ENCODE measurements at places on chromosomes 4 and X. TPM values are rescaled to one million over a fixed set of nuclear protein-coding genes. Genes with fewer than 3 reads are reported as not detected.
A peak's percentile ranks its signal among the peaks of the same experiment; 100 is the strongest.

DNA sequence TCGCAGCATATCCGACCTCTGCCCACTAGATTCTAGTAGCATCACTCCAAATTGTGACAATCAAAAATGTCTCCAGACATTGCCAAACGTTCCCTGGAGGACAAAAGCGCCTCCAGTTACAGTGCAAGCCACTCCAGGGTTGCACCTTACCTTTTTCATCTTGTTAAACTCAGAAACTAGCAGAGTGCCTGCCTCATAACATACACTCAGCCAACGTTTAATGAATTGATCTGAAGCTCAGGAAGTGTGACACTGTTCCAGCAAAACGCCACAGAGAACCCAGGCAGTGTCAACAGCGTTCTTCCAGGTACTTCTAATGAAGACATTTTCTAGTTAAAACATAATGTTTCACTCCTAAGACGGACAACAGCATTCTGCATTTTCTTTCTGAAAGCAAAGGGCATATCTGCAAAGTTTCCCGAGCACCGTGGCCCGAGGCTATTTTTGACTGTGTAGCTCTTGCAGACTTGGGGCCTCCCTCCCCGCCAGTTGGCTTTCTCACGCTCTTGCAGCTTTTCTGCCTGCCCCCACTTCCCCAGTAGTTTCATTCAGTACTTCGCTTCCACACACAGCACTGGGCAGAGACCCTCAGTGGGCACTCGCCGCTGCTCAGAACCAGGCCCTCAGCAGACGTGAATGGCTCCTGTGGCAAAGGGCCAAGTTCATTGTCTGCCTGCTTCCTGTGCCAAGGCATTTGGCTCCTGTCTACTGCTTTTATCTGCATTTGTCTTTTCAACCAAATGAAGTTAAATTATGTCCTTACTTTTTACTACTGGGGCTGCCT is 133.4 kb upstream of the TTC29 start:
- H3K36me3 ChIP-seq, result no peaks in the 10 kb centered on the region
- peak overlapping the region; percentile 46 for H3K4me3 ChIP-seq
- peak overlapping the region; percentile 48 for H3K27ac ChIP-seq

DNA sequence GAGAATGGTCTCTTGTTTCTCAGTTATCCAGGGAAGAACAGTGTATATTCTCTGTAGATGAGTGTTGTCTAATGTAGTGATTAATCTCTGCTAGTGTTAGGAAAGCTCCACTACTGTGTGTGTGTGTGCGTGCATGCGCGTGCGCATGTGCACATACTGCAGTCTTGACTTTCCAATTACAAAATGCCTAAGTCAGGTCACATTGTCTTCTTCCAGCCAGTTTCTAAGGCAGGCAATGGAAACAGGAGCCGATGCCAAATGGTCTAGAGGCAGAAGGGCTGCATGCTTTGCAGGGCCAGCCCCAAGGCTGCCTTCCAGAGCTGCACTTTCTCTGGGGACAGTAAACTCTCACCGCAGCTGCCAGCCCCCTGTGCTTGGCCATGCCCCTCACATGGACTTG is 30.5 kb upstream of the NAP1L5 start:
- DNase-seq, result peak; percentile 55
- H3K4me3 ChIP-seq, result no peak overlapping the region
- peaks cover 35% of the 10 kb centered on the region for H3K4me1 ChIP-seq
- peak overlapping the region; percentile 34 for H3K27ac ChIP-seq
- peaks cover 91% of the 10 kb centered on the region for H3K36me3 ChIP-seq
- no peaks in the 10 kb centered on the region for H3K27me3 ChIP-seq

DNA sequence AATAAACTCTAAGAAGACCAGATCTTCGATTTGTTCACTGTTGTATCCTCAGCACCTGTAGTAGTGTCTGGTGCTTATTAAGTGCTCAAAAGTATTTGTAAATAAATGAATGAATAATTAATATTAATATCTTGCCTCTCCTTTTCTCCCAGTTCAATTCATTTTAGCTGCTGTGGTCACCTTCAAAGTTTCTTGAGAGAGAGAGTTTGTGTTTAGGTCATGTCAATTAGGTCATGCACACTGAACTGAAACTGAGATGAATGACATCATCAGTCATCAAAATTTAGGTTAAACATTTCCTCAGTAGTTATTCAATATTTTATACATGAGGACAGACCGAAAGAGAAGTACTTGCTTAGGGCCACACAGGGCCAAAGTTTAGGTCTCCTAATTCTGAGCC is 73.5 kb downstream of the ANXA3 start:
- no peak for DNase-seq
- H3K27ac ChIP-seq, result no peak overlapping the region
- H3K27me3 ChIP-seq, result no peaks in the 10 kb centered on the region

- peaks cover 7% of the 10 kb centered on the region for H3K27me3 ChIP-seq
- no peak for DNase-seq
- H3K36me3 ChIP-seq, result no peaks in the 10 kb centered on the region
- no peak overlapping the region for H3K27ac ChIP-seq
Measured at GRCh38 chr4:108109997-108110416, 58.7 kb downstream of the LEF1 start.

DNA sequence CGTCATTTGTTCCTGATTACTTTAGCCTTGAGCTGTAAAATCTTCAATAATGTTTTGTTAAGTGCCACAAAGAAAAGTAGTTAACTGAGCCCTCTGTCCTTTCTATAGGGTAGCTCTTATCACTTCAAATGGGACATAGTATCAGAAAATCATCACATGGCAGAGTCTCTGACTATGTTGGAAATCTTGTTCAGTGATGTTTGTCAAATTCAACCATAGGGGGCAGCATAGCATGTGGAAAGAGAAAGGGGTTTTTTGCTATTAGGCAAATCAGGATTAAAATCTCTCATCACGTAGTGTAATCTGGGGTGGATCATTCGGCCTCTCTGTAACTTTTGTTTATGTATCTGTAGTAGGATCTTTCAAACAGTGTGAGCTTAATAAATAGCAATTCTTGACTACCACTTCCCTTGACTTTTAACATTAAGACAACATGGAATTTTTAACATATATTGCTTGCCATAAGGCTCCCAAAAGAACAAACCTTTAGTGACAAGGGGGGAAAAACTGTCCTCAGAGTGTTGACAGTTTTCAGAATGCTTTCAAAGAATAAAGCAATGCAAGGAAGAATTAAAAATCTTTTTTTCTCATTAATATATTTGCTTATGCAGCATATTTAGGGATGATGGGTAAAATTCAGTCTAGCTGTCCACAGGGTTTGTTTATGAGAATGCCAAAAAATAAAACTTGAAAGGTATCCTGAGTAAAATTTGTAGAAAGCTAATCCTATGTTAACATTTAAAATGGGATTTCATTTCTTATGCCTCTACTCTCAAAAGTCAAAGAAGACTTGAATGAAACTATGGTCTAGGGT is 127.2 kb downstream of the FBXW7 start:
- no peaks in the 10 kb centered on the region for H3K36me3 ChIP-seq
- no peaks in the 10 kb centered on the region for H3K4me1 ChIP-seq
- H3K27ac ChIP-seq, result no peak overlapping the region
- H3K4me3 ChIP-seq, result no peak overlapping the region
- H3K27me3 ChIP-seq, result no peaks in the 10 kb centered on the region

DNA sequence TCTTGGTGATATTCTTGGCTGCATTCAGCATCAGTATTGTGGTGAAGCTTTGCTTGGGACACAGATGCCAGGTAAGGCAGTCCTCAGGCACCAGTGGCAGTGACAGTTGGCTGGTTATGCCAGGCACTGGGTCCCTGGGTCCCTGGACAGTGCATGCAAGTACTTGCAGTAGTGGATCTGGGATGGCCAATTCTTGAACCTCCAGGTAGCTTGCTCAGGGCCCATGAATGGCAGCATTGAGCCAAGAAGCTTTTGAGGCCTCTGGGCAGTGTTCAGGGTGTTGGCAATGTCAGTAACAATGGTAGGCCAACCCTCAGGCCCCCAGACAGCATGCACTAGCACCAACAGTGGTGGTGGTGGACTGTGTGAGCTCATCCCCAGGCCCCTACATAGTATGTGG is 106.8 kb upstream of the ANXA10 start:
- H3K27ac ChIP-seq, result no peak overlapping the region
- H3K4me1 ChIP-seq, result no peaks in the 10 kb centered on the region
- H3K36me3 ChIP-seq, result no peaks in the 10 kb centered on the region
- no peaks in the 10 kb centered on the region for H3K27me3 ChIP-seq
- H3K4me3 ChIP-seq, result no peak overlapping the region

Gene CTAG2
- total RNA-seq, result not detected

GRCh38 chrX:69556060-69557011 is 52.2 kb downstream of the NALF2 start:
- no peaks in the 10 kb centered on the region for H3K36me3 ChIP-seq
- no peaks in the 10 kb centered on the region for H3K27me3 ChIP-seq
- no peak for DNase-seq
- no peaks in the 10 kb centered on the region for H3K4me1 ChIP-seq
- no peak overlapping the region for H3K27ac ChIP-seq
- H3K4me3 ChIP-seq, result no peak overlapping the region

Gene SPIN4
- total RNA-seq, result 0.76 TPM

DNA sequence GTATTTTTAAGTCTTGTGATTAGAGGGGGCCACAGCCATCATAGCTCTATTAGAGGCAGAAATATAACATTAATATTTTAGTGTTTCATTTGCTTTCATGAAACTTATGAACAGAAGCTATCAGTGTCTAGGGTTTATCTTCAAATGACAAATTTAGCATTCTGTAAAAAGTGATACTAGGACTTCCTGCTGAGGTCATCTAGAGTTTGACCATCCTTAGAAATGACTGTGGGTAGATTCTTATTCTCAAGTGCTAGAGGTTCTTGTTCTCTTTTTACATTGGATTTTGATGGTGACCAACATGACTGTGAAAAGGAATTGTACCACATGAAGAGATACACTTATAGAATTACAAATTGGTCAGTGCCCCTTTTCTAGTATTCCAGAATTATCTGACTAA is 568.6 kb downstream of the RPA4 start:
- no peak overlapping the region for H3K27ac ChIP-seq
- no peak for DNase-seq
- no peaks in the 10 kb centered on the region for H3K4me1 ChIP-seq
- H3K27me3 ChIP-seq, result no peaks in the 10 kb centered on the region

Gene RS1
- total RNA-seq, result not detected

Data from heart left ventricle (tissue), 16 donors.